ENCODE measurements at places on chromosomes 2 and 18.

- DNase-seq = no peak
Measured at GRCh38 chr2:127145280-127145895, 38.4 kb upstream of the BIN1 start.

- DNase-seq = no peak
Measured at GRCh38 chr18:50000227-50000626, 186.9 kb upstream of the ACAA2 start.

DNA sequence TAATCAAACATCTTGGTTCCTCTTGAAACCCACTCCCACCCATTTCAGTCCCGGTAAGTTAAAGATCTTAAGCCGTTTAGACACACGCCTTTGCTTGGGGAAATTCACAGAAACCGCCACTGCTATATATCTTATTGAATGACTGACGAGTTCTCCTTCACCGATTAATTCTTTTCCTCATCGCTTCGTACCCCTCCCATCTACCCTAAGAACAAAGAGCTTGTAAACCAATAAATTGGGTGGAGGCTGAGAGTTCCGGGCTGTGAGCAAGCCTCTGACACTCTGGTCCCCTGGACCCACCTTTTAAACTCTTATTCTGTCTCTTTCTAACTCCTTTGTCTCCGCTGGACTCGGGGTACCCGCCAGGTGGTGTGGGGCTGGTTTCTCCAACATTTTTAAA, 30.6 kb downstream of the TMEM131 start:
- DNase-seq = no peak

DNA sequence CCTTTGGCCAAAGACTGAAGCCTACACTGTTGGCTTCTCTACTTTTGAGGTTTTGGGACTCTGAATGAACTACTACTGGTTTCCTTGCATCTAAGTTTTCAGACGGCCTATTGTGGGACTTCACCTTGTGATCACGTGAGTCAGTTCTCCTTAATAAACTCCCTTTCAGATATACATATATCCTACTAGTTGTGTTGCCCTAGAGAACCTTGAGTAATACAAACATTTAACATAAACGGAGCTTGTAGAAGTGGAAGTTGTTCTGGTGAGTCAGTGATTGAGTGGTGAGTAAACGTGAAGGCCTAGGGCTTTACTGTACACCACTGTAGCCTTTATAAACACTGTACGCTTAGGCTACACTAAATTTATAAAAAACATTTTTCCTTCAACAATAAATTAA, 107.2 kb upstream of the CDH2 start:
- DNase-seq = peak; percentile 12

- no peak for DNase-seq
Measured at GRCh38 chr2:215526341-215526740, 90.5 kb upstream of the FN1 start.

- DNase-seq = no peak
Measured at GRCh38 chr2:198321522-198322088, 517.2 kb downstream of the PLCL1 start.

DNA sequence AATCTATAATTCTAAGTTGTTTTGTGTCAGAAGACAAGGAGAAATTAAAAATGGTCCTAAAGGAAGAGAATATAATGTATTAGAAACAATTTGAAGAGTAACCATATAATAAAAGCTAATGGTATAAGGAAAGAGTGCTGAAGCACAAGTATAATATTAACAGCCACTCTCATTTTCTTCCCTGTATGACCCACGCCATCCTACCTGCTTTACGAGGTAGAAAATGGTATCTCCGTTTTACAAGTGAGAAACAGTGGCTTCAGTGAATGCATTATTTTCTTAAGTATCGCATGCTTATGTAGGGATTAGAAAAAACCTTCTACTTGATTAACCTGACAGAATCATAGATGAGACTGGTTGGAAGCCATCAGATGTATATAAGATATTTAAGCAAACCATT, 266.2 kb downstream of the CCDC102B start:
- DNase-seq = no peak

DNA sequence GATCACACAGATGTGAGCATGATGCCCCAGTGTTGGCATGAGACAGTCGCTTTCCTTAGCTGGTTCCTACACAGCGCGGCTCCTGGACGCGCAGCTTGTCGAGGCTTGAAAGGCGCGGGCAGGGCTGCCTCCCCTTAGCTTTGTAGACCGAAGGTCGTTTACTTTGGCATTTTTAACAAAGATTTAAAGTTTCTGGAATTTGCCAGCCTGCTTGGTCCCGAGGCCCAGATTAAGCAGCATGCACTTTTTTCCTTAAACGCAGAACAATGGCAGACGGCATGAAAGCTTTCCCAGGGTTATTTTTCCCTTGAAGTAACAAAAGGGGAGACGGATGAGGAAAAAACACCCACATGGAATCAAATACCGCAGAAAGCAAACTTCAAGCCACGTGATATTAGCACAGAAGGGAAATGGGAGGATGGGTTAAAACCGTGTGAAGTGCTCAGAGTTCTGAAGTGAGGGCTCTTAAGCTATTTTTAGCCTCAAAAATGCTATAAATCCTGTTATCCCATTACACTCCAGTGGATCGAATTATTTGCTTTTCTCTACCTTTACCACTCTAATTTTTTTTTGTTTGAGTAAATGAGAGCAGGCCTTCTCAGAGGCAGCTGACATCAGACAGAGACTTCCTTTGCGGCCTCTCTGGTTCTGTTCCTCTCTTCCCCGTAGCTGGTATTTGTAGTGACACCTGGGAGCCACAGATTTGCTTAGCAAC, 55.7 kb downstream of the NPAS2 start:
- DNase-seq = no peak

DNA sequence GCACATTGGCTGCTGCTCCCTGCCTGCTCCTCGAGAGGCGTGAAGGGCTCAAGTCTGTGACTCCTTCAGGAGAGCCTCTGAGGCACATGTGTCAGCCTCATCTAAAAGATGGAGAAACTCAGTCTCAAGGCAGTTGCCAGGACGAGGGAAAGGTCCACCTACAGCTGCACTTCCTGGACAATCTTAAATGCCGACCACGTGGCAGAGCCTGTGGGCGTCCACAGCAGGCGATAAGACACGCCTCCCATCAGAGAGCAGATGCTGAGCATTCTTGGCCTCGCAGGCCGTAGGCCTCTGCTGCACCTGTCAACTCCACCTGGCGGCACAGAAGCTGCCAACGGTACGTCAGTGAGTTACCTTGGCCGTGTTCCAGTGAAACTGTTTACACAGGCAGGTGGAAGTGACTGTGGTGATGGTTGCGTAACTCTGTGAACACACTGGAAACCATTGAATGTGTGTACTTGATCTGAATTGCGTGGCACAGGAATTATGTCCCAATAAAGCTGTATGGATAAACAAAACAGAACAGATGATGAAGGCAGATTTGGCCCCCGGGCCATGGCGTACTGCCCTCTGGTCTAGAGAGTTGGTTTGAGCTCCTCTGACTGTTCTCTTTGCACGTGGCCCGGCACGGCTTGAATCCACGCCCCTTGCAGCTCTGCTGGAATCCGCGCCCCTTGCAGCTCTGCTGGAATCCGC, 114.5 kb downstream of the RNF144A start:
- DNase-seq = no peak

DNA sequence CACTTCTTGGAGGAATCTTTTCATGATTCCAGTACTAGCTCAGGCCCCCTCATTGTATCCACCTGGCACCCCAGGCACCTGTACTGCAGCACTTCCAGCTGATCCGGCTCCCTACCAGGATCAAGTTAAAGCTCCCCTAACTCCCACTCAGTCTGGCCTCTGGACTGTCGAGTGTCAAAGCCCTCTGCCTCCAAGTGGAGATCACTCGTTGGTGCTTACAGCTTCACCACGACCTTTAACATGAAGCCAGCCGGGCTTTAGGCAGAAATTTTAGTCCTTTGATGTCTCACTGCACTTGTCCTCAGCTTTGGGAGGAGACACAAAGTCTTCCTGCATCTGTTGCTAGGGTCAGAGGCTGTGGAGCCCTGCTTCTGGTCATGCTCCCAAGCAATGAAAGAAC, 197.7 kb downstream of the ALPK2 start:
- no peak for DNase-seq

DNA sequence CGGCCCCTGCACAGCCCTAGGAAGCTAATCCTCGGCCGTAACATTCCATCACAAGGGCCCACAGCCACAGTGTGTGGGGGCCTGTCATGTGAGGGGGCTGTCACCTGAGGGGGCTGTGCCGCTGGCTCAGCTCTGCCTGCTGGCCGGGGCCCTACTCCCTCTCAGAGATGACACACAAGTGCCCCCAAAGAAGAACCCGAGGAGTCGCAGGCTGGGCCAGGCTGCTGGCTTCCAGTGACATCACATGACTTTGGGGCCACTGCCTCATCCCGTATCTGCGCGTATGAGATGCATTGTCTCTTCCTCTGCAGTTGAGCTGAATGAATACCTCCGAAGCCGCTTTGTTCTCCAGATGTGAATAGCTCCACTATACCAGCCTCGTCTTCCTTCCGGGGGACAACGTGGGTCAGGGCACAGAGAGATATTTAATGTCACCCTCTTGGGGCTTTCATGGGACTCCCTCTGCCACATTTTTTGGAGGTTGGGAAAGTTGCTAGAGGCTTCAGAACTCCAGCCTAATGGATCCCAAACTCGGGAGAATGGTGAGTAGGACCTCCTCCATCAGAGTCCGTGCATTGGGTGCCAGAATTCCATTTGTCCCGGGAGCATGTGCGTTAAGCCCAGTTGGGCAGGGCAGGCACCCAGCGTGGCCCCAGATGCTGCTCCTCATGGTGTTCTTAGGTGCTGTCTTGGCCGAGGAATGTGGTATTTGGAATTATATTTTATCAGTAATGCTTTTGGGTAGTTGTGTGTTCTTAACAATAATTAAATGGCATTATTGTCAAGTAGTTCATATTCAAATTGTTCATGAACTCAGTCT, at the start of gene CNDP1:
CNDP1 (plus strand) TSS at position 351 of the 820 bp plus-strand sequence; CDS start at position 519, 168 bp downstream.
- no peak for DNase-seq

DNA sequence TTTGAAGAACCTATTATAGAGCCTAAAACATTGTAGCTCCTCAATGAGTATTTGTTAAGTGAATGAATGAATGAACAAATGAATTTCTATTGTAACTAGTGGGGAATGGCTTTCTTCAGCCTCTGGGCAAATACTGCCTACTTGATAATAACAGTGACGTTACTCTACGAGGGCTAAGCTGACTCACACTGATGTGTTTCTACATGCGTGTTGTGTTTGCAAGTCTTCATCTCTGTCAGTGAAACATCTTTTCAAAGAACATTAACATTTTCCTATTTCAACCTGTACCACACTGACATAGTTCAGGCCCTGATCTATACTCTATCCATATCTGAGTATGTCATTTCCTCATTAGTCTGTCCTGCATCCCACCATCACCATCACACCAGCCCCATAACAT, 319.9 kb upstream of the ACVR2A start:
- DNase-seq = no peak

- no peak for DNase-seq
Measured at GRCh38 chr2:239679755-239680154, 278.9 kb upstream of the HDAC4 start.

- no peak for DNase-seq
Measured at GRCh38 chr2:67066782-67067181, 330.4 kb upstream of the ETAA1 start.

- no peak for DNase-seq
Measured at GRCh38 chr2:50484371-50484770, 547.6 kb downstream of the NRXN1 start.

GRCh38 chr2:191453761-191454160, 208.6 kb downstream of the MYO1B start:
- DNase-seq = no peak

GRCh38 chr2:105919826-105920225, 175.1 kb downstream of the NCK2 start:
- no peak for DNase-seq

DNA sequence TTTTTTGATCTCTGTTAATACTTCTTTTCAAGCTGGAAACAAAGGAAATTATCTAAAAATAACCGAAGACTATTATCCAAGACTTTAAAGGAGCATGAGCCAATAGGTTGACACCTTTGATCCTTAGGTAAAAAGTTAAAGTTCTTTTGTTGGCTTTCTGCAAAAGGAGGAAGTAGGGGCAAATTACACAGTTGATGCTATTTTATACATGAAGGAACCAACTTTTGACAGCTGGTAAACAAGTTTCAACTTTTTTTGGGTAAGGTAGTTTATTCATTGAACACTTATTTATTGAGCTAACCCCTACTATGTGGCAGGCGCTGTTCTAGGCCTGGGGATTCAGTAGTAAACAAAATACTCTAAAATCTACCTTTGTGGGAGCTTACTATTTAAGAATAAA, 66.6 kb upstream of the ZEB2 start:
- DNase-seq = no peak

- DNase-seq = no peak
Measured at GRCh38 chr18:75349668-75350511, 77.6 kb downstream of the SMIM21 start.

- DNase-seq = peak; percentile 83
Measured at GRCh38 chr2:101205521-101206479, 46.9 kb upstream of the CNOT11 start.

DNA sequence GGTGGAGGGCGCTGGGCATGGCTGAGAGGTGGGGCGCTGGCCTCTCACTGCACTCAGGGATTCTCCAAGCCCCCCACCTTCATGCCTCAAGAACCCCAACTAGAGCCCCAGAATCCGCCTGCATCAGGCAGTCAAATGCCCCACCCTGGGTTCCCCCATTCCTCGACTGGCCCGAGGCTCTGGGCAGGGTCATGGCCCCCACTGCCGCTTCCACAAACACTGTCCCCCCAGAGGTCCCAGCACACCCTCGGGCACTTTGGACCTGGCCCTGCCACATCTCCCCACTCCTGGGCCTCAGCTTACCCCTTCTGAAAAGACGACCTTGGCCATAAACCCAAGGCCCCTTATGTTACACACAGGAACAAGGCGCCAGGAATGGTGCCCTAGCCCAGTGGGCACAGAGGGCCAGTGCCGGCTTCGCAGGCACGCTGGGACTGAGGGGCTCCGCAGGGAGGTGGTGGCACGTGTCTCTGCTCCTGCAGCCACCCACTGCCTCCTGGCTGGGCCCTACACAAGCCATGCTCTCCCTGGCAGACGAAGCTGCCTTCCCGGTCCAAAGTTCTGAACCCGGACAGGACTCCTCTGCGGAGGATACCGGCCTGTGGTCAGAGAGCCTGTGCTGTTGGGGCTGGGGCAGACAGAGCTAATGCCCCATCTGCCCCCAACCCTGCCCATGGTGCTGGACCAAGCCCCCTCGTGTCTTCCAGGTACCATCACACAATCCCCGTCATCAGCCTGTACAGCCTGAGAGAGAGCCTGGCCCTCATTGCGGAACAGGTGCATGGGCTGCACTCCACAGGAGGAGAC, 6.8 kb downstream of the AGXT start:
- DNase-seq = no peak

DNA sequence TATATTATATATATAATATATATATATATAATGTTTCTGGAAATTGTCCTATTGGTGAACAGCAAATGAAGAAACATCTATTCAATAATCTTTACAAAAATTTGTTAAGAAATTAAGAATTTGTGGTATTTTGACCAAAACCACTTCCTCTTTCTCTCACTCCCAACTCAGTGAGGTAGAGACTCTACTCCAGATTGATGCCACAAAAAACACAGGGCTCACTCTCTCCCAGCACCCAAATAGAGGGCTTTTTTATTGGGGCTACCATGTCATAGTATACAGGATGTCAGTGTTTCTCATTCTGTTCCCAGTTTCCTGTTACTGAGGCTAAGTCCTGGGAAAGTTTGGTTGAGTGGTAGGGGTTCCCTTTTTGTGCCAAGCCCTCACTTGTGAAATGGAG, 1155.4 kb downstream of the BCL11A start:
- DNase-seq = no peak

GRCh38 chr2:43480874-43481273, 115.0 kb downstream of the THADA start:
- DNase-seq = no peak

- no peak for DNase-seq
Measured at GRCh38 chr18:76498064-76498463, 3.0 kb upstream of the ZNF516 start.

GRCh38 chr2:7444626-7445025, 527.4 kb downstream of the RNF144A start:
- no peak for DNase-seq

Data from RCC 7860 (cell line).